ENCODE measurements at places on chromosomes 3 and 15.

GRCh38 chr3:197050511-197050910, 20.9 kb upstream of the MELTF start:
- DNase-seq: no peak

DNA sequence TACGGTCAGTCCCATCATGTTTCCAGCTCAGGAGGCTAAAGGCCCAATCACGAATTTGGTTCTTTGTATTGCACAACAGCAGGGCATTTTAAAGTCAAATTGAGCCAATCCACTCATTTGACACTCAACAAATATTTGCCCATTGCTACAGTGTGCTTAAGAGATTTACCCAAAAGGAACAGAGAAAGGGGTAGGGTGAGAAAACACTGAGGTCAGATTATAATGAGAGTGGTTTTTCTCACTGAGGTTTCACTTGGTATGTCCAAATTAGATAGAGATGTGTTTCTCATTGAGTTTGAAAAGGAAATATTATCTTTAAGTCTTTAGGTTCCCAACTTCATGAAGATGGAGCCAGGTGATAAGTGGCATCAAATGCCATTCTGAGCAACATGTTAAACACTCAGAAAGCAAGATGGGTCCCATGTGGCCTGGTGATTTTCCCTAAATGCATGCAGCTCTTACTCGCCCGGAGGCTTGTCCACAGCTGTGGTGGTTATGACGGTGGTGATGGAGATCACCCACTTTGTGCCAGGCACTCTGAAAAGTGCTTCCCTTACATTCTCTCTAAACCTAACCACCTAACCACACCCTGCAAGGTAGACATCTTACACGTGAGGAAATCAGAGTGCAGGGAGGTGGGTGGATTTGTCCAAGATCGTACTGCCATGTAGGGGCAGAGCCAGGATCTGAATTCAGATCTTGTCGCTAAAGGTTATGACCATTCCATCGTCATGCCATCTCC, 31.2 kb upstream of the USP3 start:
- no peak for DNase-seq

GRCh38 chr3:59784164-59784563, 734.3 kb upstream of the CFAP20DC start:
- no peak for DNase-seq

DNA sequence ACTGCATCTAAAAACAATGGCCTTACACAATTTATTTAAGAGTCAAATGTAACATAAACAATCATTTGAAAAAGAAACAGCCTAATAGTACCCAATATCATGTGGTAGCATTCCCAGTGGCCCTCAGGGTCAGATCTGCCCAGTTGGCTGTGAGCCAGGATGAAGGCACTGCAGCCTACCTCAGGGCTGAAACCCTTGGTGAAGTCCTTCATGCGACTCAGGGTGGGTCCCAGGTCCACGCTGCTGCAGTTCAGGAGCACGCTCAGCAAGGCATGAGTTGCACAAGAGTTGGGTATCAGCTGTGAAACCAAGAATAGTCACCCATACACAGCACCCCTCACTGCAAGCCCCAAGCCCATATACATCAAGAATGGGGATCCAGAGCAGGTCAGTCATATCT, 37.1 kb downstream of the SEMA3G start:
- DNase-seq: no peak

DNA sequence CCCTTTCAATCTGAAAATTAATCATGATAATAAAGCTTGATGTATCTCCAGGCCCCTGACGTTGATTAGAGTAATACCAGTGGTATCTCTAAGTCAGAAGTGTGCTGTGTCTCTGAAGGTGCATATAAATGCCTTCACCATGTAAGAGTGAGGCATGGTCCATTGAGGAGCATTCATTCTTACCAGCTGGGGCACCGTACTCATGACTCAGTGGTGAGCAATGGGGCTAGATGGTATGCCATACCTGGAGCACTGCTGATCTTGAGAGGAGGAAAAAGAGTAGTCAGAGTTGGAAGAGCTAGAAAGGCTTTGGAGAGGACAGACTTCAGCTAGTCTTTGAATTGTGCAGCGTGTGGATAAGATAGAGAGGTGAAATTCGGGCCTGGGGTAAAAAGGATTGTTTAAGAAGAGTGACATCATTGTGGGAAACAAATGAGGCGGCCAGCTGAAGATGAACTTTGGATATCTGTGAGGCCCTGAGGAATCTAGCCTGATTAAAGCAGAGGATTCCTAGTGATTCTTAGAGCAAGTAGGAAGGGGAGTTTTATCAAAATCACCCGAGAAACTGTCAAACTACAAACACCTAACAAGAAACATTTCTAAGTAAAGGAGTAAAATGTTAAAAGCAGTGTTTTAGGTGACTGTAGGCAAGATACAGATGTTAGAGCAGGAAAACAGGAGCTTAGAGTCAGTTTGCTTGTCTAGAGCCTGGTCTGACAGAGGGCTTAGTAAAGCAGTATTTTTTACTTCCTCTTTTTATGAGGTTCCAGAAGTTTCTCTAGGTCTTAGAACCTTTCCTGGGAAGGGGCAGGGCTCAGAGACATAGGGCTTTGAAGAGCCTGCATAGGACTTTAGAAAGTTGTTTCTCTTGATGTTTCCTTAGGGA, 13.6 kb downstream of the TMOD3 start:
- no peak for DNase-seq

DNA sequence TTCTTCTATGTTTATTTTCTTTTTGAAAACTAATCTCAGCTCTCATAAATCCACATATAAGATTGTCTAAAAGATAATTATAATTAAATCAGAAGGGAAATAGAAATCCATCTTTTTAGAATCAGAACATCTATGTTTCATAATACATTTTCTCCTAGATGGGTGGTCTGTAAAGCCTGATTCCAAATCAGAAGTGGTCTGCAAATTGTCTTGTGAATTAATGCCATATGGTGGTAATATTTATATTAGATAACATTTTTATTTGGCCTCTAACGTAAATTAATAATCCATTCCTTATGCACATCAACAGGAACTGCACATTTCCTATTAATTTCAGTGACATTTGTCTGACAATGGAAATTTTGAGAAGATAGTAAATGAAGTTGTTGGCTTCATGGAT, 52.8 kb upstream of the TBC1D5 start:
- DNase-seq: no peak

- DNase-seq: no peak
Measured at GRCh38 chr3:66378256-66378655, 122.6 kb downstream of the LRIG1 start.

DNA sequence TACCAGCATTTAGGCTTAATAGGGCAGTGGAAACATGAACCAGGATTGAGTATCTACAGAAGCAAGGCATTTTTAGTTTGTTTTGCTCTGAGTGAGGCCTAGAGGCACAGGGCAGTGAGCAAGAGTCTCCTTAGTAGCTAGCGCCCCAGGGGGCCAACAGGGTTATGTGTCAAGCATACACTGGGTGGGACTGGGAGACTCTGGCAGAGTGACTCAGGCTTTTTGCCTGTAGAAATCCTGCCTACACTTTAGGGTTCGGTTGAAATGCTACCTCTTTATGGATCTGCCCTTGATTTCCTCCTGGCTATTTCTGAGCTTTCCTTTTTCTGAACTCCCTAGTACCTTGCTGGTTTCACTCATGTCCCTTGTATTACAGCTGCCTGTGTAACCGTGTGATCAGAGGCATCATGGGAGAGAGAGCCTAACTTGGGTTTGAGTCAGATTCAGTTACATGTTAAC, 72.2 kb downstream of the TOP2B start:
- DNase-seq: no peak

- DNase-seq: no peak
Measured at GRCh38 chr3:149442851-149443544, 31.5 kb upstream of the TM4SF4 start.

GRCh38 chr3:115632026-115632425, 8.7 kb downstream of the GAP43 start:
- DNase-seq: no peak

- no peak for DNase-seq
Measured at GRCh38 chr15:57440799-57441198, 64.5 kb downstream of the CGNL1 start.

GRCh38 chr3:24899901-24900603, 405.4 kb upstream of the THRB start:
- DNase-seq: no peak

Data from stimulated activated CD8-positive, alpha-beta memory T cell treated with anti-CD3 and anti-CD28 coated beads, Interleukin-7, amount 100 ng/mL, for 4 hours (primary cell).